ENCODE measurements at places on chromosomes 5 and 9. TPM values are rescaled to one million over a fixed set of nuclear protein-coding genes. Genes with fewer than 3 reads are reported as not detected.

GRCh38 chr5:175215906-175216305, 228.1 kb downstream of the DRD1 start:
- no peaks in the 10 kb centered on the region for H3K36me3 ChIP-seq
- no peak for DNase-seq
- no peak overlapping the region for H3K27ac ChIP-seq
- H3K4me1 ChIP-seq, result no peaks in the 10 kb centered on the region
- H3K4me3 ChIP-seq, result no peak overlapping the region
- no peaks in the 10 kb centered on the region for H3K27me3 ChIP-seq

- no peak overlapping the region for H3K27ac ChIP-seq
- H3K4me3 ChIP-seq, result no peak overlapping the region
- DNase-seq, result no peak
- no peaks in the 10 kb centered on the region for H3K27me3 ChIP-seq
- peaks cover 71% of the 10 kb centered on the region for H3K36me3 ChIP-seq
Measured at GRCh38 chr9:130870491-130871381, 25.9 kb downstream of the QRFP start.

The ARID3C gene
- polyA plus RNA-seq, result 0.11 TPM

The WNK2 gene
- 0.12 TPM for polyA plus RNA-seq

- no peaks in the 10 kb centered on the region for H3K27me3 ChIP-seq
- H3K4me3 ChIP-seq, result no peak overlapping the region
- H3K27ac ChIP-seq, result no peak overlapping the region
- DNase-seq, result no peak
Measured at GRCh38 chr5:66164044-66164790, 20.1 kb downstream of the SREK1 start.

DNA sequence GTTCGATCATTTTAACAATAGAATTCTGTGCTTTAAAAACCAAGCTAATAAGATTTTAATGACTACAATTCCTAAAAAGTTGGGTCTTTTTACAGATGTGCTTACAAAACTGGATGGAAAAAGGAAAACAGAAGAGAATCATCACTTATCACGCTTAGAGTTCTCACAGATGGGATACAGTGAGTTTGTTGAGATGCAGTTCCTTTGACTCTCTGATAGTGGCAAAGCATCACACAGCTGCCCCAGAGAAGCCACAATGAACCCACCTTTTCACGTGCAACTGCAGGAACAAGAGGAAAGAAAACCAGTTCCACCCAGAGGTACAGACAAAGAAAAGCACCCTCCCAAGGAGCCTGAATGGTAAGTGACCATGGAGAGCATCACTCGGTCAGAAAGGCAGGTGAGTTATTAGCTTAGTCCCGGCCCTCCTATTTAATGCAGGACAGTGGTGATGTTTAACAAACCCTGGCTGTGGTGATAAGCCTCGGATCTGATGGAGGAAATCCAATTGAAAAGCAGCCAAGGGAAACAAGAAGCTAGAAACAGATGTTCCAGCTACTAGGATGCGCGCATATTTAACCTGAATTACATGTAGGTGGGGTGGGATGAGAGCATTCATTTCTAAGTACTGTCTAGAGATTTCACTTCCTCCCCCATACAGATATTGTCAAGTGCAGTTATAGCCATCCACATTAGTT, 167.7 kb downstream of the TARS1 start:
- H3K27ac ChIP-seq, result no peak overlapping the region
- no peak overlapping the region for H3K4me3 ChIP-seq
- peak; percentile 34 for DNase-seq
- peaks cover 6% of the 10 kb centered on the region for H3K4me1 ChIP-seq
- H3K36me3 ChIP-seq, result no peaks in the 10 kb centered on the region

The FBP1 gene
- polyA plus RNA-seq, result 0.19 TPM

The OSMR gene
- polyA plus RNA-seq, result 56.0 TPM

GRCh38 chr5:14447958-14448911, 133.4 kb upstream of the OTULINL start:
- H3K4me3 ChIP-seq, result peak overlapping the region; percentile 25
- peaks cover 92% of the 10 kb centered on the region for H3K4me1 ChIP-seq

GRCh38 chr9:134766587-134766986, 114.0 kb upstream of the FCN2 start:
- H3K4me3 ChIP-seq, result no peak overlapping the region
- no peak for DNase-seq
- no peaks in the 10 kb centered on the region for H3K4me1 ChIP-seq
- H3K36me3 ChIP-seq, result peaks cover 62% of the 10 kb centered on the region
- no peaks in the 10 kb centered on the region for H3K27me3 ChIP-seq

DNA sequence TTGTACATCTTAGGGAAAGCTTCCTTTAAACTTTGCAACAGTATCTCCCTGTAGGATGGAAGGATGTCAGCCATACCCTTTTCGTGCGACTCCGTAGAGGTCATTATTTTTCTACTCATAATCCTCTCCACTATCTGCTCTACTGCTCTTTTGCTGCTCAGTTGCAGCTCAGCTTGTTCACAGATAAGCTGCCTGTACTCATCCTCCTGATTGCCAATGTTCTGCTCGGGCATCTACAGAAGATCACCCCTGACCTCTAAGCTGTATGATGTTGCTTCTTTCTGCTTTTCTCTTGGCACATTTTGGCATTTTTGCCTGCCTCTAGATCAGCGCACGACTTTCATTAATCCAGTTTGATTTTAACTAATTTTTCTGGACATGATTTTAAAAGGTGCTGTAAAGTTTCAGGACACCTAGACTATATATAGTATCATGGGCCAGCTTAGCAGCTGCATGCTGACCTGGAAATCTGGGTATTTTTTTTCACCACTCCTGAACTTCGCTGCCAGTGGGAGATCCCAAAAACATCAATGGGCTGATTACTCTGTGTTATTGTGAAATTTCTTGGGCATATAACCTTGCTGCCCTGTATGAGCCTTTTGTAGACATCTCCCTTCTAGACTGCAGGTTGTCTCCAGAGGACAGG, 131.2 kb upstream of the ZNF608 start:
- H3K4me3 ChIP-seq, result no peak overlapping the region
- no peaks in the 10 kb centered on the region for H3K27me3 ChIP-seq
- no peak overlapping the region for H3K27ac ChIP-seq
- H3K4me1 ChIP-seq, result no peaks in the 10 kb centered on the region

The EGFL7 gene
- 43.0 TPM for polyA plus RNA-seq

The PDE6A gene
- 0.06 TPM for polyA plus RNA-seq

DNA sequence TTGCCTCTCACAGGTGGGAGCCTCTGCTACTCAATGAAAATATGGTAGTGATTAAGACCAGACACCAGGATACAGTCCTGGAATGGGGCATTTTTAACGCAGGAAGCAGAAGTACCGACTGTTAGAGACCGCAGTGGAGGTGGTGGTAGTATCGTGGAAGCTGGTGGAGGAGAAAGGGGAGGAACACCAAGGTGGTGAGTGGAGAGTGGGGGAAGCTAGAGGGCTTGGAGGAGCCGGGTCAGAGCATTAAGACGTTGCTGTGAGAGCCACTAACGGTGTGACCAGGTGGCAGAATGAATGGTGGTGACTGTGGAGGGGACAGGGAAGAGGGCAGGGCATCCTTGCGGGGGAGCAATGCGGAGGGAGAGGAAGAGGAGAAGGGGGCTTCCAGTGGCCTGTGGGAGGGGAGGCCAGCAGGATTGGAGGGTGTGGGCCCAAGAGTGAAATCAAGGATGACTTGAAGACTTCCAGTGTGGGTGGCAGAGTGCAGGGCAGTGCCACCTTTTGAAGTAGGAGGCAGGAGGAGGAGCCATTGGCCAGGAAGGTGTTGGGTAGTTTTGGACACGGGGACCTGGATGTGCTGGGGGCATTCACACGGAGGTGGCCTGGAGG, 1.6 kb upstream of the UBAC1 start:
- H3K4me3 ChIP-seq, result no peak overlapping the region
- H3K36me3 ChIP-seq, result no peaks in the 10 kb centered on the region
- H3K4me1 ChIP-seq, result peaks cover 33% of the 10 kb centered on the region
- H3K27ac ChIP-seq, result no peak overlapping the region
- DNase-seq, result no peak

DNA sequence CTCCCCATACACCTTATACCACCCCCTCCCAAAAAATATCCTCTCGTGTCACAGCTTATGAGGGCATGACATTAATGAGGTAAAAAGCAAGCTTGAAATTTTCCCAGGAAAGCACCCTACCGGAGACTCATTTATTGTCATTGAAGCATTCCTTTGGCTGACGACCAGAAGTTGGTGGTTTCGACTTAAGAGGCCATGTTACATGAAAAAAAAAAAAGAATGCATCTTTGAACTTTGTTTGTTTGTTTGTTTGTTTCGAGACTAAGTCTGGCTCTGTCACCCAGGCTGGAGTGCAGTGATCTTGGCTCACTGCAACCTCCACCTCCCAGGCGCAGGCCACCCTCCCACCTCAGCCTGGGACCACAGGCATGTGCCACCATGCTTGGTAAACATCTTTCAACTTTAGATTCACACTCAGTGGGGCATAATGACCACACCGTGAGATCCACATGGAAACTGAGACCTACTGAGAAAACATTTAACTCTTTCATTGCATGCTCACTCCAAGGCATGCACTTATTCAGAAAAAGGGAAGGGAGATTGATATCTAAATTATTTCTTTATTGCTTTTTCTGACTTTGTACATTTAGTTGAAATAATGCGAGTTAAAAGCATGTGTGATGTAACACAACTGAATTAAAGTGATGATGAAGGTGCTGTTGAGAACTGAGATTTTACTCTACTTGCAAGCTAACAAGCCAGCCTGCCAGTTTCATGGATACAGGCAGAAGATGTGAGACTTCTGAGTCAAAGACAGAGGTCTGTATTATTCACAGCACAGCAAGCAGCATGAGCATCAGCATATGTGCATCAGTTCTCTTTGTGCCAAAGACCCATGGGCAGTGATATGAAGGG, 5.1 kb upstream of the RAB14 start:
- DNase-seq, result no peak
- H3K4me1 ChIP-seq, result peaks cover 6% of the 10 kb centered on the region

The SH2D3C gene
- 0.52 TPM for polyA plus RNA-seq

The FIBCD1 gene
- 1.3 TPM for polyA plus RNA-seq

GRCh38 chr5:27087747-27088146, 49.4 kb upstream of the CDH9 start:
- H3K4me3 ChIP-seq, result no peak overlapping the region
- H3K4me1 ChIP-seq, result no peaks in the 10 kb centered on the region
- no peak for DNase-seq
- no peak overlapping the region for H3K27ac ChIP-seq

- no peak for DNase-seq
- H3K4me3 ChIP-seq, result no peak overlapping the region
- H3K36me3 ChIP-seq, result no peaks in the 10 kb centered on the region
- H3K27ac ChIP-seq, result no peak overlapping the region
Measured at GRCh38 chr5:170233358-170233892, 640 bp downstream of the C5orf58 start.

DNA sequence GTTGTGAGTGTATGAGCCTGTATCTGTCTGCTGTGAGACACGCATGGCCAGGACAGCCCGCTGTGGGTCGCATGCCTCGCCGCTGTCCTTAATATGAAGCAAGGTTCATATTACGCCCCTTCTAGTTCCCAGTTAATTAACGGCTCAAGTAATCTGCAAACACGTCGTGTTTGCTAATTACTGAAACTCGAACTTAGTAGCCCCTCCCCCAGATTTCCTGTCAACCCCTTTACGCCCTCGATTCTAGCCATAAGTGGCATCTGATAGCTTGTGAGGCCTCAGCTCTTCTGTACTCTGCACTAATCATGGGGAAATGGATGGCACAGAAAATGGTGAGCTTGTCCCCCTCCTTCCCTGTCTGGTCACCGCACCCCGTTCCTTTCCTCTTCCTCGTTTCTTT, 116.9 kb upstream of the OTULINL start:
- H3K36me3 ChIP-seq, result peaks cover 94% of the 10 kb centered on the region
- peaks cover 23% of the 10 kb centered on the region for H3K4me1 ChIP-seq
- DNase-seq, result no peak
- no peaks in the 10 kb centered on the region for H3K27me3 ChIP-seq

The MELK gene
- polyA plus RNA-seq, result 18.0 TPM

GRCh38 chr5:112779531-112779930, 41.8 kb downstream of the APC start:
- H3K27ac ChIP-seq, result no peak overlapping the region
- no peaks in the 10 kb centered on the region for H3K27me3 ChIP-seq
- H3K4me1 ChIP-seq, result no peaks in the 10 kb centered on the region
- DNase-seq, result no peak
- H3K36me3 ChIP-seq, result peaks cover 50% of the 10 kb centered on the region
- H3K4me3 ChIP-seq, result no peak overlapping the region

- no peak overlapping the region for H3K27ac ChIP-seq
- no peak overlapping the region for H3K4me3 ChIP-seq
- DNase-seq, result no peak
Measured at GRCh38 chr5:60248901-60249300, 355.4 kb upstream of the PDE4D start.

DNA sequence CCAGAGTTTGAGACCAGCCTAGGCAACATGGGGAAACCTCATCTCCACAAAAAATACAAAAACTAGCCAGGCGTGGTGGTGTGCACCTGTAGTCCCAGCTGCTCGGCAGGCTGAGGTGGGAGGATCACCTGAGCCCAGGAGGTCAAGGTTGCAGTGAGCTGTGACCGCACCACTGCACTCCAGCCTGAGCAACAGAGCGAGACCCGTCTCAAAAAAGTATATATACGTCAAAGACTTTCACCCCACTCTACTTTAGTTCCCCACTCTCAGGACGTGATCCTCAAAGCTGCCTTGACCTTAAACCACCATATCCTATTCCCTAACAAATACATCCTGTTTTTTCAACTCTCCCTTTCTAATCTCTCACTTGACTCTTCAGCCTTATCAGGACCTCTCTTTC, 41.0 kb downstream of the PCDHGC5 start:
- H3K4me1 ChIP-seq, result peaks cover 26% of the 10 kb centered on the region
- no peak overlapping the region for H3K4me3 ChIP-seq
- H3K36me3 ChIP-seq, result peaks cover 31% of the 10 kb centered on the region
- DNase-seq, result no peak

The SPINK13 gene
- polyA plus RNA-seq, result not detected

- H3K36me3 ChIP-seq, result no peaks in the 10 kb centered on the region
- no peaks in the 10 kb centered on the region for H3K27me3 ChIP-seq
- H3K4me1 ChIP-seq, result peaks cover 9% of the 10 kb centered on the region
- no peak overlapping the region for H3K4me3 ChIP-seq
Measured at GRCh38 chr5:65034813-65035209, 266.1 kb downstream of the CWC27 start.

The INIP gene
- 7.9 TPM for polyA plus RNA-seq

- no peaks in the 10 kb centered on the region for H3K4me1 ChIP-seq
- no peaks in the 10 kb centered on the region for H3K36me3 ChIP-seq
- DNase-seq, result peak; percentile 33
- no peak overlapping the region for H3K4me3 ChIP-seq
- no peaks in the 10 kb centered on the region for H3K27me3 ChIP-seq
Measured at GRCh38 chr5:145887976-145888574, 15.3 kb upstream of the GRXCR2 start.

The MSMP gene
- polyA plus RNA-seq, result 1.2 TPM

GRCh38 chr9:98329904-98330303, 74.5 kb upstream of the TBC1D2 start:
- DNase-seq, result no peak
- H3K27me3 ChIP-seq, result no peaks in the 10 kb centered on the region
- peaks cover under 1% of the 10 kb centered on the region for H3K4me1 ChIP-seq

- no peaks in the 10 kb centered on the region for H3K36me3 ChIP-seq
- no peaks in the 10 kb centered on the region for H3K27me3 ChIP-seq
- H3K4me1 ChIP-seq, result peaks cover 7% of the 10 kb centered on the region
- no peak for DNase-seq
- H3K4me3 ChIP-seq, result no peak overlapping the region
- peak overlapping the region; percentile 58 for H3K27ac ChIP-seq
Measured at GRCh38 chr9:25700430-25700829, 22.2 kb upstream of the TUSC1 start.
